ENCODE measurements at places on chromosomes 5 and 9. TPM values are rescaled to one million over a fixed set of nuclear protein-coding genes. Genes with fewer than 3 reads are reported as not detected.

- no peak for ATAC-seq
These were observed 26.9 kb downstream of the CRB2 start for GRCh38 chr9:123382653-123383511.

The TMEM215 gene
- not detected for total RNA-seq

DNA sequence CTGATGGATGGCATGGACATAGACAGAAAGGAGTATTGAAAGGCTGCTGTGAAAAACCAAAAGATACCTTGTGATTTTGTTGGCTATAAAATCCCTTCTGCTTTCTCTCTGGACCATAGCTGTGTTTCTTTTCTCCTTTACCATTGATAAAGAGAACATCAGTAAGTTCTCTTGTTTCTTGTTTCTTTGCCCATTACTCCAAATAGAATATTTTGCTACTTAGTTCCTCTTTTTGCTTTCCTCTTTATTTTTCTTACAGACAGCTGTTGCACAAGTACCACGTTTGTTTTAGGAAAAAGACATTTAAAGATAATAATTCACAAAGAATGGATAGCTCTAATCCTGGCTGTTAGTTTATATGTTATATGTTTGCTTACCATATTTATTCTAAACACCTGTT is 1129.2 kb downstream of the DTWD2 start:
- ATAC-seq = no peak

The FOXD4L5 gene
- not detected for total RNA-seq

All from esophagus mucosa (tissue), 1 donor.